ENCODE measurements at places on chromosomes 4 and X.

- DNase-seq, result no peak
Observed at GRCh38 chr4:117422297-117422696, 336.9 kb upstream of the TRAM1L1 start.

- no peak for DNase-seq
Observed at GRCh38 chrX:10071451-10072144, 85.2 kb upstream of the CLCN4 start.

- no peak for DNase-seq
Observed at GRCh38 chr4:54228961-54229501, at the start of gene PDGFRA. Gene PDGFRA (plus strand): TSS chr4:54229293. CDS start chr4:54258769, 29,476 bp downstream.

DNA sequence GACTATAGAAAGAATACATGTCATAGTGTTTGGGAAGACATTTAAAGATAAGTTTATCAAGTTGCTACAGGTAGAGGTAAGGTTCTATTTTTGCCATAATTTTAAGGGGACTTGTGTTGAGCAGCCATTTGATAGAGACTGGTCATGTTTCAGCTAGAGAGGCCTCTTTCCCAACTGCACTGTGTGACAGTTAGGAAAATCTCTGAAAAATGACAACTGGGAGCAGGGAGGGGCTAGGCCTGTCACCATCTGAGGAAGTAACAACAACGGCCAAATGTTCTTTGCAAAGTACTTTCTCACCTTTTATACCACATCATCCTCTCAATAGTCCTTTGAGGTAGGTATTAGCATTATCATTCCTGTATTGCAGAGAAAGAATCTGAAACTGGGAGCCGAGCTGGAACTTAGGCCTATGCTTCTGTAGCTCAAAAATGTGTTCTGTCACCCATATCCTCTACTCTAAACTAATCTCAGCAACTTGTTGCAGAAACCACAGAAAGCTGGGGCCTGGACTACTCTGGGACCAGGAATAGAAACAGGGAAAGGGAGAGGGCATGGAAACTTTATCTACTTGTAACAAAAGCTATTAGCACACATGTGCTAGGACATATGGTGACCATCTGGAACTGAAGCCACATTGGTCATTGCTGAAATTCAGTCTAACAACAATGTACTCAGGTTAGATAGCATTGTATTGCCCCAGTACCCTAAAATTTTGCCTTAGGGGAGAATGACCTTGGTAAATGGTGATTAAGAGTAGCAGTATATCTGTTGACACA lies 198.9 kb downstream of the MID1IP1 start:
- DNase-seq, result no peak

GRCh38 chrX:133909888-133910287 lies 75.5 kb downstream of the GPC3 start:
- no peak for DNase-seq

- no peak for DNase-seq
Observed at GRCh38 chr4:1285790-1286553, 3.7 kb upstream of the MAEA start.

DNA sequence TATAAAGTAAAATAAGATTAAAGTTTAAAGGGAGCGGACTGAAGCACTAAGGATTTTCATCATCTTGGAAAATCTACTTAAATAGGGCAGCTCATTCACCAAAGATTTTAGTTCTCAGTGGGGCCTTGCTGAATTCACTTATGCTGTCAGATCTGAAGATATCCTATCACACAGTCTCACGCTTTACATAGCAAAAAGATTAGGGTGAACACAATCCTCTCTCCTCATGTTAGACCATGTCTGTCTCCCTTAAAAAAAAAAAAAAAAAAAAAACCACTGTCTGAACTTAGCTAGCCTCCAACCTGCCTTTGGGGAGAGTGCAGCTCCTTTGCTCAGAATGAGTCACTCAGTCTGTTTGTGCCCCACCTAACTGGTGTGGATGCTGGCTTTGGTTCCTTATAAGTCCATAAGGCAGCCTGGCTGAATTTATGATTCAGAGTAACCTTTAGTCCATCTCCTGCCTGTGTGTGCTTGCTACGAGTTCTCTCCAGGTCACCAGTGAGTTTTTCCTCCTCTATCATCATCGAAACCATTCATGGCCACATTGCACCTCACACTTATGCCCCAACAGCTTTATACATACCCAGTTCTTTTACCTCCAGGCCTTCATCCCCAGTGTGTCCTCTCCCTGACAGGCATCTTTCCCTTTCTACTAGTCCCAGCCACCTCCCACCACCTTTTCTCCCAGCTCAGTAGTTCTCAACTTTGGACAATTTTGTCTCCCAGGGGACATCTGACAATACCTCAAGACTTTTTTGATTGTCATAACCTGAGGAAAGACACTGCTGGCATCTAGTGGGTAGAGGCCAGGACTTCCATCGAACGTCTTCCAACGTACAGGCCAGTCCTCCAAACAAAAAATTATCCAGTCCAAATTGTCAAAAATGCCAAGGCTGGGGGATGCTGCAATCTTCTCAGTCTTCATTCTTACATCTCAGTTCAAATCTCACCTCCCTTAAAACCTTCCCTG lies 220.7 kb upstream of the EMCN start:
- DNase-seq, result no peak

GRCh38 chr4:11564021-11564420 lies 135.3 kb upstream of the HS3ST1 start:
- DNase-seq, result no peak

DNA sequence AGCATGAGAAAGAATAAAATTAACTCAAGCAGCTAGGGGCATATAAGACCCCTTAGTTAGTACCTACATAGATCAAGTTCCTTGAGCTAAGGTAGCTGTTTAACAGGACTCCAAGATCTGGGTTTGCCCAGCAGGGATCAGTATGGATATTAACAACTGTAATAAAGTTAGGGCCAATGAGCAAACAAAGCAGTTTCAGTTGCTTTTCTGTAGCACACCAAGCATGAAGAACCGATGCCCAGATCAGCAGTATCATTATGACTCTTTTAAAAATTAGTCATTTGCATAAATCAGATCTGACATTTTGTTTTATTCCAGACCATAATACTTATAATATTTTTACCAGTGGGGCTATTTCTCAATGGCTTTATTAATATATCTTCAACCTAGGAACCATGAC lies 80.9 kb downstream of the C4orf33 start:
- no peak for DNase-seq

- DNase-seq, result no peak
Observed at GRCh38 chr4:13218326-13218958, 265.7 kb downstream of the RAB28 start.

DNA sequence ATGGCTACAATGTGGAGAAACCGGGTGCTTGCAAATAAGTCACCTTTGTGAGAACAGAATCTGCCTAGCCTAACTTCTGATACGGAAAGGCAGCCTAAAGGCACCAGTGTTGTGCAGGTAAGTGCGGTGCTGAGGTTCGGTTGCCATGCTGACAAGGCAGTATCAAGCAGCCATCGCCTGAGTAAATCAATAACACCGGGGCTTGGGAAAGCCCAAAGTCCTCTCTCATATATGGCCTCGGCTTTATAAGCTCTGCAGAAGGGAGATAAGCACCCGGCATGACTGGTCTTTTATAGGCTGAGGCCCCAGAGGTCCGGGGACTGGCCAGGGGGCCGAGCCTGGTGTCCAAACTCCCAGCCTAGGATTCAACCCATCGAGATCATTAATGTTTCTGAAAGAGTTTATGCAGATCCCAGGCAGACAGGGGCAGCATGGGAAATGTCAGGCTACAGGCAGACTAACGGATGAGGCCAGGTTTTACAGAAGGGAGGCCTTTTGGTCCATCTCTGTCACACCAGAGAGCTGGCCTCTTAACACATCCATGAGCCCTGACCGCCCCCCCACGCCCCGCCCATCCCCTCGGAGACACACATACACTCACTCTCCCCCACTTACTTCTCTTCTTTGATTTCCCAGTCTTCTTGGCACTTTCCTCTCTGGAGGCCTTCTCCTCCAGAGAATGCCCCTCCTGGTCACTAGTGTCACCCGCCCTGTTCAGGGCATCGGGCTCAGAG lies 38.5 kb downstream of the ELF4 start:
- DNase-seq, result no peak

DNA sequence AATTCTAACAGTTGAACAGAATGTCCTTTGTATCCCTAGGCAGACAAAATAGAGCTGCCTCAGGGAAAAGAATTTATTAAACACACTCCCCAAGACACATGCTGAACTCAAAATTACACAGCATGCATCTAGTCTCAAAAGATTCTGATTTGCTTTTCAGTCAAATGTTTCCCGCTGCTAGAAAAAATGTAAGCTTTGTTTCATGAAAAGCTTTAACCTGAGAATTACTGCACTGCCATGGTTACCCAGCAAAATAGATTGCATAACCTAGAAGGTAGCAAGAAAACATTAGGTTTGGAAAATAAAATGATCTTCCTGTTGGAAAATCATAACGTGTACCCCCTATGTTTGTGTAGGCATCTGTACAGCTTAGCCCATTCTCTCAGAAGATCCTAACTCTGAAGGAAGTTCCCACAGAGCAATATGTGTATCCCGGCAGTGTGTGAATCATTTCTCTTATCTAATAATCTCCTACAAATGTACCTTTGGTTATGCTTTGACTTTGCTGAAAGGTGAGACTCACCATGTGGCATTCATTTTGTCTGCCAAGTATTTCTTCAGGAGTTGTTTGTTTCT lies 646.9 kb downstream of the STPG2 start:
- DNase-seq, result no peak

DNA sequence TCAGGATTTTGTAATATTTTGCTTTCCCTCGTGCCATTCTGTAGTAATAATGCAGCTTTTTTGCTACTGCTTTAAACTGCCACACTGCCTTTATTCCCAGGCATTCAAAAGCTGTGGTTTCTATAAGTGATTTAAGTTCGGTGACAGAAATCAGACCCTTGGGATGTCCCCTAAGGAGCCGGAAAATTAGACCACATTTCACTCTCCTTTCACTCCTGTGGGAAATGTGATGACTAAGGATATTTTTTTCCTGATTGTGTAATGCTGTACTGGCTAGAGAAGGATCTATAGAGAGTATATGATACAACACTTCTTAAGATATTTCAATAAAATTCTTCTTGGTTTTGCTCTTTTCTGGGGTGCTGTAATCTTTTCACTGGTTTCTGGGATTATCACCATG lies 24.4 kb downstream of the UGT2A3 start:
- DNase-seq, result no peak

DNA sequence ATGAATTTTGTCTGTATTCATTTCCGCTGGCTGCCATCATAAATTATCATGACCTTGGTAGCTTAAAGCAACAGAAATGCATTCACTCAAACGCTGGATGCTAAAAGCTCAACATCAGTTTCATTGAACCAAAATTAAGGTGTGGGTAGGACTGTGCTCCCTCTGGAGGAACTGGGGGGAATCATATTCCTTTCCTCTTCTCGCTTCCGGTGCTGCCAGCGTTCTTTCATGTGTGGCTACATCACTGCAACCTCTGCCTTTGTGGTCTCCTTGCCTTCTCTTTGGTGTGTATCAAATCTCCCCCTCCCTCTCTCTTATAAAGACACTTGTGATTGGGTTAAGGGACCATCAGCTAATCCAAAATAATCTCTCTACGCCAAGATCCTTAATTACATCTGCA lies 39.5 kb downstream of the NEIL3 start:
- no peak for DNase-seq

DNA sequence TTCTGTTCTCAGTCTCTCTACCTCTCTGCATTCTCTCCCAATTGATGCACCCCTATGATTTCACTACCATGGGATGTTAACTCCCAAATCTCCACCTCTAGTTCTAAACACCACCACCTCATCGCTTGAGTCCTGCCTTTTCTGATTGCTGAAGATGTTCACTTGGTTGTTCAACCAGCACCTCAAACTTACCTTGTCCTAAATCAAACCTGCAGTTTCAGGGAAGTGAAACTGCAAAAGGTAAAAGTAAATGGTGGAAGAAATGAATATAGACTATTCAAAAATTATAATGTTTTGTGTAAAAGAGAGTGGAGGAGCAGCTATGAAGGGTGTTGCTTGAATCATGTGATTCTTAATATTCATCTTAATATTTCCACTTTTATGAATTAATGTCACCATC lies 91.0 kb downstream of the PDE5A start:
- DNase-seq, result no peak

DNA sequence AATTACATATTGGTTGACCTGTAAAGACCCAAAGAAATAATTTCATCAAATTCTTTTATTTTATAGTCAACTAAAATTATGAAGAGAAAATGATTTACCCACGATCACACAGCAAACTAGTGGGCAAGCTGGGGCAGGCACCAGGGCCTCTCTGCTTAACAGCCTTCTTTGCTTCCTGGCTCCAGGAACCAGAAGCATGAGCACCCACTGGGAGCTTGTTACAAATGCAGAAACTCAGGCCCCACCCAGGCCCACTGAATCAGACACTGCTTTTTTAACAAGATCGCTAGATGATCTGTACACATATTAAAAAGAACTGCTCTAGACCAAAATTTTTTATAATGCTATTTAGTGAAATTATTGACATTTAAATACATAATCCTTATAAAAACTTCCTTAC lies 95.0 kb downstream of the GEMIN8 start:
- DNase-seq, result no peak

GRCh38 chr4:1183985-1184773 lies 11.8 kb upstream of the SPON2 start:
- DNase-seq, result no peak

All from stimulated activated CD8-positive, alpha-beta memory T cell treated with anti-CD3 and anti-CD28 coated beads, Interleukin-4, amount 100 ng/mL, for 4 hours (primary cell).